ENCODE measurements at places on chromosomes 1 and 21. TPM values are rescaled to one million over a fixed set of nuclear protein-coding genes. Genes with fewer than 3 reads are reported as not detected.

CD34 gene
- total RNA-seq: 0.04 TPM

- no peak for DNase-seq
- no peaks in the 10 kb centered on the region for H3K27me3 ChIP-seq
- H3K4me3 ChIP-seq: no peak overlapping the region
Observed at GRCh38 chr1:167258858-167259257, 38.2 kb downstream of the POU2F1 start.

DCST1 gene
- total RNA-seq: not detected

DNA sequence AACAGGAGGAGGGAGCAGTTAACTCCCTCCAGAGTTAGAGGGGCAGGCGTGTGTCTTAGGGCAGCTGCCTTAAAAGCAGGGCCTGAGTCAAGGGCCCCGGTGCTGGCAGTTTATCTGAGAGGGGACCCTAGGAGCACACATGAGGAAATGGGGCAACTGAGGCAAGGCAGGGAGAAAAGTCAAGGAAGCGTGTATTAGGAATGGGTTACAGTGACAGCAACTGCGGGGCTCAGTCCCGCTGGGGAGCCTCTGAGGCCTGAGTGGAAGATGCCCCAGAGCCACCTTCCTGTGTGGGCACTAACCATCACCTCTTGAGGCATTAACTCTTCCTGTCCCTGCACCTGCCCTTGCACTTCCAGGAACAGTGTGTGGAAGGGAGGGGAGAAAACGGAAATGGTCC, 276.3 kb downstream of the MATN1 start:
- H3K27ac ChIP-seq: no peak overlapping the region
- no peaks in the 10 kb centered on the region for H3K27me3 ChIP-seq
- DNase-seq: no peak
- no peaks in the 10 kb centered on the region for H3K4me1 ChIP-seq

CLCNKA gene
- total RNA-seq: not detected

GRCh38 chr1:77990629-77991204, 11.8 kb upstream of the FUBP1 start:
- H3K27me3 ChIP-seq: no peaks in the 10 kb centered on the region
- H3K4me1 ChIP-seq: peaks cover 7% of the 10 kb centered on the region
- H3K4me3 ChIP-seq: no peak overlapping the region
- no peaks in the 10 kb centered on the region for H3K36me3 ChIP-seq
- no peak overlapping the region for H3K27ac ChIP-seq
- DNase-seq: no peak

DNA sequence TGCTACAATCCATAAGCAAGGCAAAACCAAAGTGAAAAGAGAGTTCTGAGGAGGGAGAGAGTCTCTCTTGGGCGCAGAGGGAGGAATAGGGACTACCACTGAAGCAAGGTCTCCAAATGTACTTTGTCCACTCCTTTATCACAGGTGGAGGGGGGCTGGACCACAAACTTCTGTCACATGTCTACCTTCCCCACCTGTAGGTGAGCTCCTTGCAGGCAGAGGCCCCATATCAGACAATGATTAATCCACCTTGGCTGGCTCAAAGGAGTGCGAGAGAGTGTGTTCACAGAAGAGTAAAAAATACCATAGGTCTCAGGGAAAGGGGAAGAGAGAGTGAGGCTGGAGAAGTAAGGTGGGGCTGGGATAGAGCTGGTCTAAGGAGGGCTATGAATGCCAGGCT, 4.5 kb downstream of the BEND5 start:
- no peak for DNase-seq
- H3K4me3 ChIP-seq: no peak overlapping the region
- no peak overlapping the region for H3K27ac ChIP-seq
- H3K36me3 ChIP-seq: no peaks in the 10 kb centered on the region

DNA sequence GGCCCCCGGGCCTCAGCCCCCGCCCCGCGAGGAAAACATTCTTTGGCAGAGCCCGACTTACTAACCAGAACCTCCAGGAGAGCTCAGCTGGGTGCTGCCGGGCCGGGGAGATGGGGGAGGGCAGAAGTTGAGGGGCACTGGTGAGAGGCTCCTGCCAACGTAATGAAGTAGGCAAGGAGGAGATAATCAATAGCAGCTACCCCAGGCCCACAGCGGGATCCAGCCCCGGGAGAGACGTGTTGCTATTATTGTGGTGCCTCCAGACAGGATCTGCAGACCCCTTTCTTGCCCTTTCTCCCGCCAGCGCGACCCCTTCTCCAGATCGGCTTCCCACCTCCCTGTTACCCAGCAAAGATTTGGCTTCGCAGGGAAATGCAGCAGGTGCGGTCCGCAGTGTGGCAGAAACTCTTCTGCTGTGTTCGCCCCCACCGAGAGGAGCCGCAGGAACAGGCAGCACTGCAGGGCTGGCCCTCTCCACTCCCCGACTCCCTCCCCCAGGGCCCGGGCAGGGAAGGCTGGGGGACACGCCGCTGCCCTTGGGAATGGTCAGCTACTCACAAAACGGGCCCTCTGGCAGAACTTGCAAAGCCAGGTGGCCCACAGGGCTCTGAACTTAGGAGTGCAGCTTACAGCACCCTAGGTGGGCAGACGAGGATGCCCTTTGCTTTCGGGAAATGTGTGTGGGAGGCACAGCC, 1.5 kb upstream of the KCNA2 start:
- no peaks in the 10 kb centered on the region for H3K36me3 ChIP-seq
- no peak overlapping the region for H3K27ac ChIP-seq
- peaks cover 5% of the 10 kb centered on the region for H3K4me1 ChIP-seq
- DNase-seq: no peak

GRCh38 chr1:228156941-228157728, 7.4 kb downstream of the GJC2 start:
- no peak overlapping the region for H3K4me3 ChIP-seq
- no peak for DNase-seq
- H3K27me3 ChIP-seq: no peaks in the 10 kb centered on the region

- no peaks in the 10 kb centered on the region for H3K4me1 ChIP-seq
- H3K27me3 ChIP-seq: no peaks in the 10 kb centered on the region
- no peak overlapping the region for H3K4me3 ChIP-seq
Observed at GRCh38 chr1:215987092-215987875, 420.2 kb downstream of the KCTD3 start.

GPR37L1 gene
- not detected for total RNA-seq

DNA sequence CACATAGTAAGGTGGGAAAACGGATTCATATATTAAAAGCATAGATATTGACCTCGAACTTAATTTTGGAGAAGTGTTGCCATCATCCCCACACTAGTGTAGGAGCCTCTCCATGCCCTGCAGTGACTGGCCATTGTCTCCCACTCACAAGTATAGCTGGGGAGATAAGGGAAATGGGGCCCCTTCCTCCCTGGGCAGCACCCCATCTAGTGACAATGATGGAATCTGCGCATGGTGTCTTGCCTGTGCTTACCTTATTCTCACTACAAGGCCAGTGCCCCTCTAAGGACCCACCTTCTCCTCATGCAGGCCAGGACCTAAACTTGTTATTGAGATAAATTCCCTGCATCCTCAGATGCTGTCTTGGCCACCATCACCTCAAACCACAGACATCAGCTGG, 374.9 kb downstream of the NTNG1 start:
- H3K36me3 ChIP-seq: no peaks in the 10 kb centered on the region
- H3K27me3 ChIP-seq: no peaks in the 10 kb centered on the region
- H3K27ac ChIP-seq: no peak overlapping the region
- no peaks in the 10 kb centered on the region for H3K4me1 ChIP-seq
- no peak for DNase-seq
- H3K4me3 ChIP-seq: no peak overlapping the region

GPATCH2 gene
- 22.9 TPM for total RNA-seq

RAB3GAP2 gene
- total RNA-seq: 64.6 TPM

DNA sequence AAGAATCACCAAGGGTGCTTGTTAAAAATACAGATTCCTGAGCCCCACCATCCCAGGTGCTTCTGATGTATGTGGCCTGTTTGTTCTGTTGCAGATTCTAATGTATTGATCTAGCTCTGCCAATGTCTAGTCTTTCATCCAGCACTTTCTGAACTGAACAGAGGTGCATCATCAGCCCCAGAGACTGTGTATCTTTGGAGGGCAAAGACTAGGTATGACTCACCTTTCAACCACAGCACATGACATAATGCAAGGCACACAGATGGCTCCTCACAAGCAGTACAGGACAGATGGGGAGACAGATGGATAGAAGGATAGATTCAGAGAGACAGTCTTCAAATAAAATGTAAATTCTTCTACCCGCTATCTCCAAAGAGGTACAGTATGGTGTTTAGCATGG, 32.3 kb downstream of the CD58 start:
- H3K4me3 ChIP-seq: no peak overlapping the region
- no peaks in the 10 kb centered on the region for H3K27me3 ChIP-seq
- peaks cover 12% of the 10 kb centered on the region for H3K4me1 ChIP-seq
- no peaks in the 10 kb centered on the region for H3K36me3 ChIP-seq
- no peak for DNase-seq

DNA sequence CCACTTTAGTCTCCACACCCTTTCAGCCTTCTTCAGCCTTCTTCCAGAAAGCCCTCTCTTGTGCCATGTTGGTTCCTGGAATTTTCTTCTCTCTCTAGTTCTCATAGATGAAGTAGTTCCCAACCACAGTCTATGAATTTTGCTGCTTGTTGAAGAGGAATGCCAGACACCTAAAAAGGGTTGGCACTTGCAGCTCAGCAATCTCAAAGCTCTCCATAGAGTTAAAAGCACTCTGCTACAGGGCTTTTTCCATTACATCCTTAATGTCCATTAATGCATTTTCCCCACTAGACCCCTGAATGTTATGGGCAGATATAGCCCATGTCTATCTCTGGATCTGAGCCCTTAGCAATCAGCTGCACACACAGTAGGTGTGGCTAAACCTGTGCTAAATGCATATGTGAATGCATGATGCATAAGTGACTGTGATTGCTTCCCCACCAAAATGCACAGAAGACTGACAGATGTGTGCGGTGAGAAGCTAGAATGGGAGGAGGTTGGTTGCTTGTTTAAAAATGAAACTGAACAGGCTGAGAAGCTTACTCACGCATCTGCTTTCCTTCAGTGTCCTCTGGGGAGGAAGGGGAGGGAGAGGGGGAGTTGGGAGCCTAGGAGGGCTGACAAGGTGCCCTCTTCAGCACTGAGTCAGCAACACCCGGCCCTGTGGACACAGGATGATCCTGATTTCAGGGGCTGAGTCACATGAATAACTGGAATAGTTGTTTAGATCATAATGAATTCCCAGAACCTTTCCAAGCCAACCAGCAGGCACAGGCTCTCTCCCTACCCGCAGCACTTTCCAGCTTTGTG, 146.1 kb upstream of the FGGY start:
- H3K4me1 ChIP-seq: peaks cover 7% of the 10 kb centered on the region
- H3K36me3 ChIP-seq: no peaks in the 10 kb centered on the region
- DNase-seq: no peak

DNA sequence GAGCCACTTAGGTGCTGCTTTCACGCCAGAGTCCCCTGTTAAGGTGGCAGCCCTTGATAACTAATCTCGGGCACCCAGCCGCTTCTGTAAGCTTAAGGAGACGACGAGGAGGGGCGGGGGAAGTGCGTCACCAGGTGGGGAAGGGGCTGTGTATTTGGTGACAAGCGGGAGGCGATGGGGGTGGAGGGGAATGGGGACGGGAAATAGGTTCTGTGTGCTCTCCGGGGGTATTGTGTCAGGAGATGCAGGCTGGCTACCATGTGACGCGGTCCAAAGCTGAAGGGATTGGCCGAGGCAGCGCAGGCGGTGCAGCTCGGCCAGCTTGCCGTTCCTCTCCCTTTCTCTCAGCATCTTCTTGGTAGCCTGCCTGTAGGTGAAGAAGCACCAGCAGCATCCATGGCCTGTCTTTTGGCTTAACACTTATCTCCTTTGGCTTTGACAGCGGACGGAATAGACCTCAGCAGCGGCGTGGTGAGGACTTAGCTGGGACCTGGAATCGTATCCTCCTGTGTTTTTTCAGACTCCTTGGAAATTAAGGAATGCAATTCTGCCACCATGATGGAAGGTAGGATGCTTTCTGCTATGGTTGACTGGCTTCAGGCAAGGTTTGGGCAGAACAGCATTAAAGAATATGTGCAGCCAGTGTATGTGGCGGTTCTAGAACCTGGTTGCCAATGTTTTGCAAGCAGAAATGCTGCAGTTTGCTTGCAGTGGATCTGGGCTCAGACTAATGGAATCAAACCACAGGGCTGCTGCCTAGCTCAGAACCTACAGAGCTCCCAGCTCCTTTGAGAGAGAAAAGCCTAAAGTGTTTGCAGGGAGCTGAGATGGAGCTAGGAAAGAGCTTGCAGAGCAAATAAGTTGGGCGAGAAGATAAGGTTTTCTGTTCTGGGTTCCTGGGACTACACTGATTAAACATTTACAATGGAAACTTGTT, at the start of gene SGIP1:
TSS of gene SGIP1 (plus strand) at position 350 of the 937 bp plus-strand sequence. CDS start at position 556, 206 bp downstream.
- DNase-seq: no peak
- H3K4me3 ChIP-seq: no peak within 1 kb of the TSS
- no peaks in the 10 kb centered on the region for H3K4me1 ChIP-seq
- no peak within 1 kb of the TSS for H3K27ac ChIP-seq
- no peaks in the 10 kb centered on the region for H3K27me3 ChIP-seq

OR2T33 gene
- not detected for total RNA-seq

DCDC2B gene
- not detected for total RNA-seq

DNA sequence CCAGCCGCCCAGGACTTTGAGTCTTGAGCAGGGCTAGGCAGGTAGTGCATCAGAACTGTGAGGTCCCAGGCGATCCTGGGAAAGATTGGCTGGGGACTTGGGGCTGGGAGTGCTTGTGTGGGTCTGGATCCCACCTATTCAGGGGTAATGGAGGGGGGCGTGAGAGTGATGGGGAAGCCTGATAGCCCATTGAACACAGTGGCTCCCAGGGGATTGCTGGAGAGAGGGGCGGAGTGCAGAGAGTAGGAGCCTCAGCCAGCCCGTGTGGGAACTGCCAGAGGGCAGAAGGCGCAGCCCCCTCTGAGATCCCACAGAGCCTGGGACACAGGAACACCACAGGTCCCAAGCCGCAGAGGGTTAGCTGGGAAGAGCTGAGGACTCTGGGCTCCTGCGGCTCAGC, 19.3 kb upstream of the PDZK1IP1 start:
- no peak for DNase-seq
- no peaks in the 10 kb centered on the region for H3K4me1 ChIP-seq
- no peak overlapping the region for H3K4me3 ChIP-seq
- H3K27me3 ChIP-seq: no peaks in the 10 kb centered on the region
- no peak overlapping the region for H3K27ac ChIP-seq
- no peaks in the 10 kb centered on the region for H3K36me3 ChIP-seq

GRCh38 chr21:26118938-26119540, 51.5 kb downstream of the APP start:
- H3K4me1 ChIP-seq: peaks cover 2% of the 10 kb centered on the region
- no peak for DNase-seq
- H3K27ac ChIP-seq: no peak overlapping the region

DNA sequence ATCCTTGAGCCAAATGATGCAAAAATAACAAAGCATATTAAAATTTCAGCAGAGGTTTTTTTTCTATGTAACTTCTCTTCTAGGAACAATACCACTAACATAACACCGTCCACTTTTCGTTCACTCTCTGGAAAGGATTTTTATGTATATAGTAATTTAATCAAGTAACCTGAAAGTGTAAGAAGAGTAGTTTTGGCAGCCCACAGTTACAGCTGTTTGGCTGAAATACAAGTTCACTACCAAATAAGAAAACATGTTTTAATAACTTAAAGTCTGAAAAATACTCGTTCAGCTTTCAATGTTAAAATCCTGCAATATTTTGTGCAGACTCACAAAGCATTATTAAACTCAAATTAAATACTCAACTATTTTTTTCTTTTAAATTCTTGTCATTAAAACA, 896.8 kb upstream of the ADGRL4 start:
- no peak overlapping the region for H3K4me3 ChIP-seq
- DNase-seq: no peak

RXFP4 gene
- total RNA-seq: not detected

GRCh38 chr1:152479792-152480595, 30.6 kb upstream of the LCE5A start:
- no peak overlapping the region for H3K27ac ChIP-seq
- no peak overlapping the region for H3K4me3 ChIP-seq
- H3K36me3 ChIP-seq: no peaks in the 10 kb centered on the region
- DNase-seq: peak; percentile 94
- H3K27me3 ChIP-seq: no peaks in the 10 kb centered on the region

GRCh38 chr1:204157962-204158361, 6.1 kb upstream of the ETNK2 start:
- no peaks in the 10 kb centered on the region for H3K36me3 ChIP-seq
- no peak for DNase-seq
- no peak overlapping the region for H3K4me3 ChIP-seq
